ENCODE measurements at places on chromosomes 11 and 22. TPM values are rescaled to one million over a fixed set of nuclear protein-coding genes. Genes with fewer than 3 reads are reported as not detected.
A peak's percentile ranks its signal among the peaks of the same experiment; 100 is the strongest.

DNA sequence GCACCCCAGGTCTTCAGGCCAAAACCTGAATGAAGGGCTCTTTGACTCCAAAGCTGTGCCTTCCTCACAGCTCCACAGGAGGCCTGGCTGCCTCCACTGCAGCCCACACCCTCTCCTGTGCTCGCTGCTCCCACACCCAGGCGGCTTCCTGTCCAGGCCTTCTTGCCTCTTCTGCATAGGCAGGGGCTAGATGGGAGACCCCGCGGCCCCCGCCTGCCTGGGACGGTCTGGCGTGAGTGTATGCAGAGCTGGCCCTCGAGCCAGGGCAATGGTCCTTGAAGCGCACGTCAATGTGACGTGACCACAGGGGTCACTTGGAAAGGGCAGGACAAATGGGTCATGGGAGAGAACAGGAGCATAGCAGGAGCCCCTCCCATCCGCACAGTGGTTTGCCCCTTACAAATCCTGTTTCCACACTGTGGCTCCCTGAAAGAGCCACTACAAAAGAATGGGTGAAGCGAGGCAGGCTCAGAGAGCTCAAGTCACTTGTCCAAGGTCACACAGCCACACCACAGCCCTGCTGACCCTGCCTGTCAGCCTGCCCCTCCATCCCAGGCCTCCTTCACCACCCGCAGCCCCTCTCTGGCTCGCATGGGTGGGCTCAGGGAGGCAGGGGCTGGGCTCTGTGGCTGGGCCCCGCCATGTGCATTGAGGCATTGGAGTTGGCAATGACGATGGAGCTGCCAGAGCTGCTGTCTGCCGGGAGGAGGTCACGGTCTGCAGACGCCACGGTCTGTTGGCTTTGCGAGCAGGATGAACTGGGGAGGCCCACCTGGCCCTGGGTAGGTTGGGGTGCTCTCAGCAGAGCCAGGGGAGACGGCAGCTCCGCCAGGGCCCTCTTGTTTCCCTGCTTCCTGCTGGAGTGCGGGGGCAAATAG is 71.2 kb upstream of the WNT11 start:
- no peak for DNase-seq

Gene TRIM68
- total RNA-seq: 11.8 TPM

DNA sequence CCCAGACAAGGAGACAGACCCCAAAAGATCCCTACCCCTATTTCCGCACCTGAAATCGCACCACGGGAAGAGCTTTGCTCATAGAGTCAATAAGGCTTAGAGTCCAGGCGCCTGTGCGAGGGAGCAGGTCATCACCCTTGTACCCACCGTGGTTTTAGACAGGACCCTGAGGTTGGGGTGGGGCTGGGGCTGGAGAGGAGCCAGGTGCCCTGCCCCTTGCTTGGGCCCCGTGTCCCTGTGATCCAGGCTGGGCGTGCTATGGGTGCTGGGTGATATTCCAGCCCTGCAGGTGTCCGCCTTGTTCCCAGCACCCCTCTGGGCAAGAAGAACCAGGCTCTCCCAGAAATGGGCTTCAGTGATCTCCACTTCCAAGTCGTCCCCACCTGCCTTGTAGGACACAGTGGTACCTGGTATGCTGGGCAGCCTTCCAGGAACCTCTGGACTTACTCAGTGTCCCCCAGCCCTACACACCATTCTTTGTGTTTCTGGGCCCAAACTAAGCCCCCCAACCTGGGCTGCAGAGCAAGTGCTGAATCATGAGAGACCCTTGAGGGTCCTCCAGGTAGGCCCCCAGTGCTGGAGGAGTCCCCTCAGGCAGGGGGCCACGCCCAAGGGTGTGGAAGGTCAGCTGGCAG is 4.5 kb downstream of the CD81 start:
- DNase-seq: no peak

DNA sequence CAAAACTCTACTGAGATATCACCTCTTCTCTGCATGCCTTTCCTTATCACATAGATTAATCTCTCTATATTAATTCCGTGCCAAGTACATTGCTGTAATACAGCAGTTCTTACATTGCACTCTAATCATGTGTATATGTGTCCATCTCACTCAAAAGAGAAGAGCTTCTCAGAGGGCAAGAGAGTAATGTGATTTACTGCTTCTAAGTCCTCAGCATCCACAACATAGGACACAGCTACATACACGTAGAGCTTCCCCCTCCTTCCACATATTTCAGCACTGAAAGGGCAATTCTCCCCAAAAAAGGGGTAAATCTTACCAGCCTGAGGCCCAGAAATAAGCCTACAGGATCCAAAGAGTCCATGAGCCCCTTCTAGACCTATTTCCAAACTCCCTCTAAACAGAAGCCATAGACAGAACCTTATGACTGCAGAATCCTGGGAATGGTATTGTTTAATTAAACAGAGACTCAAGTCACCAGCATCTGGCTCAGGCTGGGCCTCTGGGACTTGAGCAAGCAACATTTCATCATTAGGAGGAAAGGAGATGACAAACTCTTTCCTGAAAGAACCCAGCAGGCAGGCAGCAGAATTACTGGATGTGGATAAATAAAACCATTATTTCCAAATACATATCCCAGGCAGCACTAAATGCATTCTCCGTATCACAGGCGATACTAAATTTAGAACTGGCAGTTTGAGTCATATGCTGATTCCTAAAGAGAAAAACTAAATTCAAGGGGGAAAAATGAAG is 87.2 kb downstream of the KCNC1 start:
- peak; percentile 49 for DNase-seq

Gene TMX2
- 44.8 TPM for total RNA-seq

Gene CLTCL1
- 4.2 TPM for total RNA-seq

DNA sequence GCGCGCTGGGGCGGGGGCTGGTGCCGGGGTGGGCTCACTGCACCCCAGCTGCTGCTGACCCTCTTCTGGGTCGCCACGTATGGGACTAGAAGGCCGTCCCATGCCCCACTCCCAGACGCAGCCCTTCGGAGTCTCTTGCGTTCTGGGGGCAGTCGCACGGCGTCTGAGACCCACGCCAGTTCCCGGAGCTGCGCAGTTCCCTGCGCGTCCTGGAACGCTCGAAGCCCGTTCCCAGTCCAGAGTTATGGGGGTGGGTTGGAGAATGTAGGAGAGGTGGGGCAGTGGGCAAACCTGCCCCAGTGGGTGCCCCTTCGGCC is 375 bp downstream of the LAYN start:
- peak; percentile 19 for DNase-seq

Gene ZNF280A
- total RNA-seq: not detected

- peak; percentile 88 for DNase-seq
Measured at GRCh38 chr11:131867457-131868257, 497.2 kb downstream of the NTM start.

GRCh38 chr11:19777377-19778102 is 64.9 kb downstream of the NAV2 start:
- peak; percentile 90 for DNase-seq

GRCh38 chr11:111582881-111583280 is 19.4 kb upstream of the SIK2 start:
- no peak for DNase-seq

GRCh38 chr11:119745112-119745511 is 16.1 kb upstream of the NECTIN1 start:
- no peak for DNase-seq

GRCh38 chr11:82092904-82093303 is 640.8 kb downstream of the FAM181B start:
- DNase-seq: no peak

Gene CDK2AP2
- total RNA-seq: 25.2 TPM

GRCh38 chr22:42343121-42343454 is 72.6 kb upstream of the TCF20 start:
- DNase-seq: no peak

- no peak for DNase-seq
Measured at GRCh38 chr22:39570665-39571064, at the start of gene CACNA1I. CACNA1I (plus strand) TSS chr22:39570753; CDS start chr22:39570753, 0 bp downstream.

DNA sequence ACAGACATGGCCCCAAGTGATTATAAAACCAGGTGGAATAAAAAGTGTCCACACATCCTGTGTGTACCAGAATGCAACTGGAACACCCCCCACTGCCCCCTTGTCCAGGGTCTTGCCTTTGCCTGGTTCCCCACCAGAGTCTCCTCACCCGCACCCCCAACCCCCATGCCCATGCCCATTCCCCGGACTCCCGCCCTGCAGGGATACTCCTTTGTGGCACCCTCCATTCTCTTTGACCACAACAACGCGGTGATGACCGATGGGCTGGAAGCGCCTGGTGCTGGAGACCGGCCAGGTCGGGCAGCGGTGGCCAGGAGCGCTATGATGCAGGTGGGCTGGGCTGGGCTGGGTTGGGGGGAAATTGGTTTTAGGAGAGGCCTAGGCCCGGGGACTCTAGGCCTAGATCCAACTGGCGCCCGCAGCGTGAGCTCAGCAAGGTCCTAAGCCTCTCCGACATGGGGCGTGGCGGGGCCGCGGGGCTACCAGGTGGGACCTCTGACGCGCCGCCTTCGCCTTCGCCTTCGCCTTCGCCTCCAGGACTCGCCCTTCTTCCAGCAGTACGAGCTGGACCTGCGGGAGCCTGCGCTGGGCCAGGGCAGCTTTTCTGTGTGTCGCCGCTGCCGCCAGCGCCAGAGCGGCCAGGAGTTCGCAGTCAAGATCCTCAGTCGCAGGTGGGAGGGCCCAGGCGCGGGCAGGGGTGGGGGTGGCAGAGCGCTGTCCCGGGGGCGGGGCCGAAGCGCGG is 9.1 kb downstream of the RPS6KA4 start:
- DNase-seq: no peak

Gene GLB1L3
- not detected for total RNA-seq

DNA sequence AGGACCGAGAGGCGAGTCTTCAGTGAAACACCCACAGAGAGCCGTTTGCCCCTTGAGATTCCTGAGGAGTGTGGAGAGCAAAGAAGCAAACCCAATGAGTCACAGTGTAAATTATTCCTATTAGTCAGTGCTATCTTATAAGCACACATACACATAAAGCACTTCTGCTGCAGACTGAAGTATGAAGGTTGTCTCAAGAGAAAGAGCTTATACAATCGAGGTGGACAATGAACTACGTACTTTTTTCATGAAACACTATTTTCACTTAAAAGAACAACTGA is 37.3 kb downstream of the GALNT18 start:
- DNase-seq: peak; percentile 44

DNA sequence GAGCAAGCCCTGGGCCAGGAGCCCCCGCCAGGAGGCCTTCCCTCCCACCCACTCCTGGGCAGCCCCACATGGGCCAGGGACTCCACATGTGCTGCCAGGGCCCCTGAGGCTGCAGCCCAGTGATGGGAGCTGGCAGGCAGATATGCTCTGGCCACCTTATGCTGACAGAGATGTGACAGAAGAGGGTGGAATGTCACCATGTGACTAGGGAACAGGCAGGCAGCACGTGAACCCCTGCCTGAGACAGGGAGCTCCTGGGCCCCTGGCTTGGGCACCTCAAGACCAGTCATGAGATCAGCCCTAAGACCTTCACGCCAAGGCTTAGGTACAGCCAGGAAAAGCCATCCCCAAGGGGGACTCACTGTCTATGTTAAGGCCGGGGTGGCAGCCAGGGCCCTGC is 9.1 kb downstream of the PRODH start:
- DNase-seq: no peak

DNA sequence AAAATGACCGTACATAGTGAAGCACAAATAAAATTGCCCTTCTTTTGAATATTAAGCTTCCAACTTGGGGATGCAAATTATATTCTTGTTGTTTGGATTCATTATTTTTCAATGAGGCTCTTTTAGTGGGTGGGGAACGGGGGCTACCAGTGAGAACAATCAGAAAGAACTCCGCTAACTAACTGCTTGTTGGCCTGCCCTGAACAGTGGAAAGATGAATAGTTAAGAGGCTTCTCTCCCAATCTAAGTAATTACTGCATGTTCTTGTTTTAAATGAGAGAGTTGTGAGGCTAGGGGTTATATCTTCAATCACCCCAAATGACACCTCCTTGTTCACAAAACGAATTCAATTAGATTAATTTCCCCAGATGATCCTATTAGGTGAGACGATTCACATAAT is 322.0 kb downstream of the FAT3 start:
- DNase-seq: no peak

- no peak for DNase-seq
Measured at GRCh38 chr22:45532235-45532631, 29.6 kb downstream of the FBLN1 start.

Gene DEFB131B
- total RNA-seq: not detected

GRCh38 chr11:122383186-122383585 is 267.2 kb upstream of the BLID start:
- DNase-seq: no peak

Gene SYT7
- total RNA-seq: 0.51 TPM

DNA sequence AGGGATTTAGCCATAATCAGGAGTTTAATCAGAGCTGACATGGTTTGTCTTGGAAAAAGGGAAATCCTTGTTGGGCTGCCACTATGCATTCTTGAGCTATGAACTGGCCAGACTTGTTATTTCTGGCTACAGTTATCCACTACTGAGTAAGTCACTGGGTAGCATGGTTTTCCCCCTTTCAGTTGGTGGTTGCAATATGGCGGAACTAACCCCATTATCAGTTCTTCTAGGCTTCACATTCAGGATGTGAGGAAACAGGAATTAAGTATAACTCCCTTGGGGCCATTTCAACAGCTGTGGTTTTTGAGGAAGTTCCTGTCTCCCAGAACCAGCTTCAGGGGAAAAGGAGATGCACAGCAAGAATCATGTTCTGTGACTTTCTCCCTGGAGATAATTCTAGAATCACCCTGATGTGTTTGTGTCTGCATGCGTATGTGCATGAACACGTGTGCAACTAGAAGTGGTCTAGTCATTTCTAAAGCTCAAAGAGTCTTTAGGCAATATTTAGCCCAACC is 103.0 kb upstream of the CD44 start:
- DNase-seq: peak; percentile 76

- DNase-seq: peak; percentile 20
Measured at GRCh38 chr11:13861411-13861810, 101.1 kb upstream of the SPON1 start.

- DNase-seq: no peak
Measured at GRCh38 chr11:95070471-95070870, 3.8 kb downstream of the SRSF8 start.

GRCh38 chr11:1821562-1821961 is 13.2 kb upstream of the SYT8 start:
- DNase-seq: no peak

- no peak for DNase-seq
Measured at GRCh38 chr11:13318498-13319295, 41.1 kb downstream of the BMAL1 start.

DNA sequence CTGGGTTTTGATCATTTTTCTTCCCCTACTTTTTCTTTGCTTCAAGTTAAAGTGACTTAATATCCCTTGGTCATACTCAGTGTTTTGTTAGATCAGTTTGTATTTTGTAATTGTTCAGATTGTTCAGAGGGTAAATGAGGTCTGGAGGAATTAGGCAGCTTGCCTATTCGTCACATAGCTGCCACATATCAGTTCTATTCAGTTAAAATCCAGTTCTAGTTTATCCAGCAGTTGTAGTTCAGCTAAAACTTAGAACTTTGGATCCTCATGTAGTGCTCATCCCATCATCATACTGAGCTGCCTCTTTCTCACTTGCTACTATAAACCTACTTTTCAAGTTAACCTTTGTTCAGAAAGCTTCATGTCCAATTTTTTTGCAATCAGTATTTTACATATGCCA is 47.1 kb upstream of the DEPDC7 start:
- DNase-seq: no peak

- DNase-seq: no peak
Measured at GRCh38 chr22:48558016-48558415, 1269.7 kb downstream of the BRD1 start.

Measured in dermis blood vessel endothelial cell (primary cell).